Non-pigmented ciliary epithelial cell (primary cell): ENCODE measurements at places on chromosomes 16 and 17.

DNA sequence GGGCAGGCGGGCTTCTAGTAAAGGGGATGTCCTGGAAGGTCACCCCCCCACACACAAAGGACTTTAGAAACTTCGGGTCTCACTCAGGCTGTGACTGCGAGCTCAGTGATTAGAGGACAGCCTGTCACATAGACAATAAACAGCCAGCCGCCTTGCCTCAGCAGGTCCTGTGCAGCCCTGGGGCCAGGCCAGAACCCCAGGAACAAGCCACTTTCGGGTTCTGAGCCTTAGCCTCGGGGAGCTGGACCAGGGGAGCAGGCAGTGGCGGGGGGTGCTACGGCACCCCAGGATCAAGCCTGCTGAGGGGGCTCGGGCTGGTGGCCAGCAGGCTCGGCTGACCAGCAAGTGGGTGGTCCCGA lies 1.1 kb downstream of the GAS7 start:
- DNase-seq: no peak

- peak; percentile 49 for DNase-seq
Observed at GRCh38 chr16:87806641-87807546, 41.1 kb upstream of the KLHDC4 start.

DNA sequence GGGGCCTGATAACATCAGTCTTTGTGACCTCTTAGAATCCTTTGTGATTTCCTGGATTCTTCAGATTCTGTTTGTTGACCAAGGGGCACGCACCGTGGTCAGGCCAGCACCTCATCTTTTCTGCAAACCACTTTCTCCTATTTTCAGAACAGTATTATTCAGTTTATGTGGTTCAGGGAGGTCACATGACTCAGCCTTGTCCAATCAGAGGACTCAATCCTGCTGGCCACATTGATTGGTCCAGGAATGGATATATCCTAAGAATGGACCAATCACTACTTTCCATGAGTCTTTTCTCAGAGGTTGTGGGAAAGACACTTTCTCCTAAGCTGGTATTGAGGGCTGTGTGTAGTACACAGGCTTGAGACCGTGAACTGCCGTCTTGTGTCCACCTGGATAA lies 123.1 kb upstream of the EEF2KMT start:
- no peak for DNase-seq

DNA sequence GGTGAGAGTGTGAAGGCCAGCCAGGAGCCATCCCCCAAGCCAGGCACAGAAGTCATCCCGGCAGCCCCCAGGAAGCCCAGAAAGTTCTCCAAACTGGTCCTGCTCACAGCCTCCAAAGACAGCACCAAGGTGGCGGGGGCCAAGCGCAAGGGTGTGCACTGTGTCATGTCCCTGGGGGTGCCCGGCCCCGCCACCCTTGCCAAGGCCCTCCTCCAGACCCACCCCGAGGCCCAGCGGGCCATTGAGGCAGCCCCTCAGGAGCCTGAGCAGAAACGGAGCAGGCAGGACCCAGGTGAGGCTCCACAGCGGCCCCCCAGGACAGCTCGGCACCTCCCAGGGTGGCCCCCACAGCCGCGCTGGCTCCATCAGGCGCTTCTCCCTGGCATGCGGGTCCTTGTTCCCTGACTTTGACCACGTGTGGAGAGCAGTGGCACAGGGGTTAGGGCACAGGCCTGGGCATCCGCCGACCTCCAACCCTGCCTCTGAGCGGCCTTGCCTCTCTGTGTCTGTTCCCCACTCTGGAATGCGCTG lies 13.5 kb downstream of the FLYWCH2 start:
- DNase-seq: no peak

- no peak for DNase-seq
Observed at GRCh38 chr17:40563220-40564052, 1.8 kb downstream of the CCR7 start.

- DNase-seq: no peak
Observed at GRCh38 chr16:4402439-4403132, 13.8 kb downstream of the CORO7 start.

GRCh38 chr17:78020717-78021108 lies 62.2 kb downstream of the TNRC6C start:
- no peak for DNase-seq

DNA sequence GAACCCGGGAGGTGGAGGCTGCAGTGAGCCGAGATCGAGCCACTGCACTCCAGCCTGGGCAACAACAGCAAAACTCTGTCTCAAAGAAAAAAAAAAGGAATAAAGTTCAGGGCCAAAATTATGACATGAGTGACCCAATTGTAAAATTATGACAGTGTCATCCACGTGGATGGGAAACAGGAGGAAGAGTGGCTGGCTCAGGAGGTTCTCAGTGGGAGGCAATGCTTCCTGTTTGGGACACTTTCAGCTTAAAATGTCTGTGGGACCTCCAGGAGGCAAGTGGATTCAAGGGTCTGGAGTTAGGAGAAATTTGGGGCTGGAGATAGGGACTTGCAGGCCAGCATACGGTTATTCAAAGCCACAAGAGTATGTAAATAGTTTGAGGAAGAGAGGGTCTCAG lies 8.0 kb upstream of the STX4 start:
- no peak for DNase-seq

GRCh38 chr16:35795361-35796029 lies 2336.1 kb downstream of the TP53TG3F start:
- no peak for DNase-seq

DNA sequence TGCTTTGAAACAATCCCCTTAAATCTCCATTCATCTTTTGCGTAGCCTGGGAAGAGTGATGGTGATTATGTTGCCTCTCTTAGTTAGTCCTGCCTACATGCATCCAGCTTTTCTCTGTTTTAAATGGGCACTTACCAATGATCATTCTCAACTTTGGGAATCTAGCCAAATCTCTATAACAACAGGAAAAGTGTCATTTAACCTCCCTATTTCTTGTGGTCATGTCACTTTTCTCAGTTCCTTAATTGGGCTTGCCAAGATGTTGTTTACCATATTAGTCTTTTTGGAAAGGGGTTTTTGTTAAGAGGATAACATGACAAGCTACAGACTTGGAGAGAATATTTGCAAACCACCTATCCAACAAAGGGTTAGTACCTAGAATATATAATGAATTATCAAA lies 15.6 kb upstream of the CLEC10A start:
- no peak for DNase-seq

DNA sequence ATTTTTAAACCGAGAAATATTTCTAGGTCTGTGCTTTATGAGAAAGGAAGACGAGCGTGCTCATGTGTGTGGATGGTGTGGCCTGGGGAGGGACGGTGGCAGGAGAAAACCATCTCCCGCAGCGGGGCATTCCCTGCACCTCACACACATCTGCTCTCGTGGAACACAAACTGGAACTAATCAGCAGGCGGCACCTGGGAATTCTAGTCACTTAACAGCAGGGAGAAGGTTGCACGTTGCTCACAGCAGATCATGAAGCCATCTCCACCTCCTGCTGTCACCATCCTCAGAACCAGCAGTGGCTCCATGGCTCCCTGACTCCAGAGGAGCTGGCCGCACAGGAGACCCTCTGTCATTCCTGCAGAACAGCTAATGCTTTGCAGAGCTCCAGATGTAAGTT lies 35.2 kb downstream of the ADCY9 start:
- no peak for DNase-seq

- DNase-seq: no peak
Observed at GRCh38 chr17:74340470-74341023, 14.5 kb downstream of the KIF19 start.

GRCh38 chr16:86027373-86028126 lies 128.6 kb downstream of the IRF8 start:
- DNase-seq: no peak

GRCh38 chr17:65154770-65155589 lies 17.8 kb downstream of the RGS9 start:
- no peak for DNase-seq
